Right lobe of liver (tissue), 6 donors: ENCODE measurements at places on chromosomes 12 and 14.

DNA sequence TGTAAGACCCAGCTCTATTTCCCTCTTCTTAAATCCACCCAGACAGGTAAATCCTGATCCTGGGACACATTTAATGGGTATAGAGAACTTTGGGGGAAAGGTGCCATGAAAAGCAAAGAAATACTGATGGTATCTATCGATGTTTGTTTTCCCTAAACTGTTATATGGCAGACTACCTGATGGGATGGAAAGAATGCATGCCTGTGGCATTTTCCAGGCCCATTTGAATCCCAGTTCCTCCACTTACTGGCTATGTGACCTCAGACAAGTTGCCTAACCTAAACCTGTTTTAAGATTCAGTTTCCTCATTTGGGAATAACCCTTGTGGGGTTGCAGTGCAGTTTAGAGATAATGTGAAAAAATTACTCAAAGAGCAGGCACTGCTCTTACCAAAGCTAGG is 404.5 kb downstream of the FUT8 start:
- H3K36me3 ChIP-seq = no peaks in the 10 kb centered on the region
- no peaks in the 10 kb centered on the region for H3K4me1 ChIP-seq
- no peaks in the 10 kb centered on the region for H3K27me3 ChIP-seq
- no peak for DNase-seq
- H3K27ac ChIP-seq = no peak overlapping the region

GRCh38 chr12:104596134-104596799 is 139.5 kb downstream of the CHST11 start:
- H3K4me3 ChIP-seq = no peak overlapping the region
- no peaks in the 10 kb centered on the region for H3K36me3 ChIP-seq
- H3K4me1 ChIP-seq = no peaks in the 10 kb centered on the region

GRCh38 chr12:68310370-68310769 is 21.8 kb downstream of the MDM1 start:
- peaks cover 29% of the 10 kb centered on the region for H3K36me3 ChIP-seq
- no peak overlapping the region for H3K4me3 ChIP-seq
- no peaks in the 10 kb centered on the region for H3K4me1 ChIP-seq
- H3K27ac ChIP-seq = no peak overlapping the region
- H3K27me3 ChIP-seq = no peaks in the 10 kb centered on the region

- no peaks in the 10 kb centered on the region for H3K36me3 ChIP-seq
- no peaks in the 10 kb centered on the region for H3K27me3 ChIP-seq
- H3K4me1 ChIP-seq = no peaks in the 10 kb centered on the region
- no peak overlapping the region for H3K27ac ChIP-seq
- DNase-seq = no peak
- H3K4me3 ChIP-seq = no peak overlapping the region
Observed at GRCh38 chr14:84857571-84857970, 672.4 kb upstream of the FLRT2 start.

DNA sequence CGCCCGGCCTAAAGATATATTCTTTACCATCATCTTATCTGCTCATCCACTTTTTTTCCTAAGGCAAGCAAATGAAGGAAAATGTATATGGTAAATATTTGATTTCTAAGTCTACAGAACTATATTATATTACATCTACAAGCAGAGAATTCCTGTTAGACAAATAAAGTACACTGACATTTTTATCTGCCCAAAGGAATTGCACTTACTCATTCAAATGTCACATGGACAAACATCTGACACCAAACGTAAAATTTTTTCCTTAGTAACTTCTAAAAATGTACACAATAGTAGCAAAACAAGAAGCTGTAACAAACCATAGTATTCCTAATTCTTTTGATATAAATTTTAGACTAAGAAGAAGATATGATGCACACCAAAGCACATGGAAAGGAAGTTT is 51.0 kb downstream of the SPPL3 start:
- H3K4me3 ChIP-seq = no peak overlapping the region
- no peak for DNase-seq
- H3K36me3 ChIP-seq = no peaks in the 10 kb centered on the region
- H3K27me3 ChIP-seq = no peaks in the 10 kb centered on the region
- no peak overlapping the region for H3K27ac ChIP-seq

GRCh38 chr12:94140556-94140955 is 7.8 kb upstream of the PLXNC1 start:
- no peaks in the 10 kb centered on the region for H3K36me3 ChIP-seq
- no peaks in the 10 kb centered on the region for H3K4me1 ChIP-seq
- DNase-seq = no peak
- no peak overlapping the region for H3K4me3 ChIP-seq

DNA sequence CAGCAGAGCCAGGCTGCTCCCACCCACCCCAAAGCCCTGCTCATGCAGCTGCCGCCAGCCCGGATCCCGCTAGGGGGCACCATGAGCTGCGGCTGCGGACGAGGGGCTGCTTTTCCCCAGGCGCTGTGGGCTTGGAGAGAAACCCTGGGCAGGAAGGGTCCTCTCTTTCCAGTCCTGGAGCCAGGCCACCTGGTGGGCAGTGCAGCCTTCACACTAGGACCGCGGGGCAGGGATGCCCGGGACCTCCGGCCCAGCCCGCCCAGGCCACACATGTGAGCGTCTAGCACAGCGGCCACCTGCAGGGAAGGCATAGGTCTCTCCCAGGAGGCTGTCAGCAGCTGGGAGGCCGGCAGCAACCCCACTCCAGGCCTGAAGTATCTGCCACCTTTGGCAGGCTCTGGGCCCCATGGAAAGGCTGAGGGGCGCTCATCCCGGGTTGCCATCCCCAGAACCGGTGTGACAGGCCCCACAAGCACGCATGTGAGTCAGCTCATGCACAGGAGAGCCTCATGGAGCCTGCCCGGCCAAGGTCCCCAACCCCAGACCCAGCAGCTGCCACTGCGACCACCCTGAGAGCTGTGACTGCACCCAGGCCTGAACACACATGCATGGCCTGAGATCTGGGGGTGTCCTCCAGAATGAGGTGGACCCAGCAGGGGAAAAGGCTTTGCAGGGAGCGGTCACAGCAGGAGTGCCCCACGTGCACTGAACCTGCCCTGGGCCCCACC is 280.0 kb upstream of the RTL1 start:
- H3K4me3 ChIP-seq = no peak overlapping the region
- no peaks in the 10 kb centered on the region for H3K27me3 ChIP-seq
- no peaks in the 10 kb centered on the region for H3K36me3 ChIP-seq
- DNase-seq = no peak

DNA sequence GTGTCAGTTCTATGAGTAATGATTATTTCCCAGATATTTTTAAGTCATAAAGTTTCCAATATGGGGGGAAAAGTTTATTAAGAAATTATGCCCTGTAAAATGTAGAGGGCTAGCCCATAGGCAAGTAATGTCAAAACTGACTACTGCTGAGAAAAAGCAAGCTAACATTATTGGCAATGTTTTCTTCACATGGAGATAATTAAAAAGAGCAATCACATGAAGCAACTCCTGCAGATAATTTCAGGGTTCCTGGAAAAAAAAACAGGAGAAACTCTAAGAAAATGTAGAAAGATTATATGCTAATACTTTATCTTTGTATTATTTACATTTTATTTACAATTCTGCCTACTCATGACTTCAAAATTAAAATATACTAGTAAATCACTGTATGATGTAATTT is 39.8 kb downstream of the PPP1R12A start:
- peaks cover 6% of the 10 kb centered on the region for H3K4me1 ChIP-seq
- no peaks in the 10 kb centered on the region for H3K27me3 ChIP-seq
- H3K27ac ChIP-seq = no peak overlapping the region
- no peaks in the 10 kb centered on the region for H3K36me3 ChIP-seq
- DNase-seq = no peak

GRCh38 chr12:164207-164606 is 49.8 kb downstream of the SLC6A12 start:
- no peak overlapping the region for H3K4me3 ChIP-seq
- no peaks in the 10 kb centered on the region for H3K27me3 ChIP-seq
- no peaks in the 10 kb centered on the region for H3K4me1 ChIP-seq
- DNase-seq = peak; percentile 33

GRCh38 chr12:113067987-113068935 is 11.7 kb downstream of the DTX1 start:
- H3K36me3 ChIP-seq = no peaks in the 10 kb centered on the region
- H3K27me3 ChIP-seq = no peaks in the 10 kb centered on the region
- DNase-seq = no peak
- H3K4me3 ChIP-seq = no peak overlapping the region
- H3K27ac ChIP-seq = no peak overlapping the region

- H3K27me3 ChIP-seq = no peaks in the 10 kb centered on the region
- peaks cover 10% of the 10 kb centered on the region for H3K4me1 ChIP-seq
Observed at GRCh38 chr14:69858801-69859200, 20.4 kb upstream of the SMOC1 start.

DNA sequence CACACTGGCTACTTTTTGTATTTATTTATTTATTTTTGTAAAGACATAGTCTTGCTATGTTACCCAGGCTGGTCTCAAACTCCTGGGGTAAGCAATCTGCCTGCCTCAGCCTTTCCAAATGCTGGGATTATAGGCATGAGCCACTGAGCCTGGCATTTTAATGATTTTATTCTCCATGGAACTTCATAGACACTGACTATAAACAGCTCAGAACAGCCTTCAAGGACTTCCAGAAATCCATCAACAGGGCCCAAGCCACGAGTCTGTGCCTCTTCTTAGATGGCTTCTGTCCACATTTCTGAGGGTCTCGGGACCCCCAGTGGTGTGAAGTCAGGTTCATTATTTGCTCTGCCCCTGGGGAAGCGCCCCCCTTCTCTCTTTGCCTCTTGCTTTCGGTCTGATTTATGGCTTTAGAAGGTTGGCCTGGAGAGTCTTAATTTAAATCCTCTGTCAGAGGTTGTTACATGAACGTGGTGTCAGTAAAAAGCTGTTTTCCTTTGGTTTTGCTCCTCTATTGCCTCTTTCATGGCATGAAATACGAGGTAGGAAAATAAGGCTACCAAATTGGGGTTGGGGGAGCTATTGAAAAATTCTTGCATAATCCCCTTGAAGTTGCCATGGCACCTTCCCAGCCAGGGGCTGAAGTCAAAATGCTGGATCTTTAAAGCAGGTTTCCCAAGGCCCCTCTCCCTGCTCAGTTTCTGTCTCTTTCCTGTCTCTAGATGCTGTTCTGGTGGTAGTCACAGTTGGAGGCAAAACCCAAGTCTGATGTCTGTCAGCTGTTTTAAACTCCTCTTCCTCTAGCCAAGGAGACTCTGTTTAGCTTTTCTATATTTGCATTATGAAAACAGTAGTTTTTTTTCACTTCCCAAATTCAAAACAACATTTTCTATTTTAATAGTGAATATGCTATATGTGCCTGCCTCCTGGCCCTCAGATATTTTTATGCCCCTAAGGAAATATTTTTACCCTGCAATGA is 129.4 kb downstream of the SMOC1 start:
- no peaks in the 10 kb centered on the region for H3K4me1 ChIP-seq
- H3K4me3 ChIP-seq = no peak overlapping the region
- no peaks in the 10 kb centered on the region for H3K27me3 ChIP-seq
- no peak overlapping the region for H3K27ac ChIP-seq

- no peaks in the 10 kb centered on the region for H3K4me1 ChIP-seq
- H3K36me3 ChIP-seq = no peaks in the 10 kb centered on the region
- H3K4me3 ChIP-seq = no peak within 1 kb of the TSS
- no peak within 1 kb of the TSS for H3K27ac ChIP-seq
Observed at GRCh38 chr14:23104591-23105347, at the start of gene CIROP. Gene CIROP, minus strand, starts transcription at chr14:23104989. Its CDS starts 69 bp downstream, at chr14:23104920.

DNA sequence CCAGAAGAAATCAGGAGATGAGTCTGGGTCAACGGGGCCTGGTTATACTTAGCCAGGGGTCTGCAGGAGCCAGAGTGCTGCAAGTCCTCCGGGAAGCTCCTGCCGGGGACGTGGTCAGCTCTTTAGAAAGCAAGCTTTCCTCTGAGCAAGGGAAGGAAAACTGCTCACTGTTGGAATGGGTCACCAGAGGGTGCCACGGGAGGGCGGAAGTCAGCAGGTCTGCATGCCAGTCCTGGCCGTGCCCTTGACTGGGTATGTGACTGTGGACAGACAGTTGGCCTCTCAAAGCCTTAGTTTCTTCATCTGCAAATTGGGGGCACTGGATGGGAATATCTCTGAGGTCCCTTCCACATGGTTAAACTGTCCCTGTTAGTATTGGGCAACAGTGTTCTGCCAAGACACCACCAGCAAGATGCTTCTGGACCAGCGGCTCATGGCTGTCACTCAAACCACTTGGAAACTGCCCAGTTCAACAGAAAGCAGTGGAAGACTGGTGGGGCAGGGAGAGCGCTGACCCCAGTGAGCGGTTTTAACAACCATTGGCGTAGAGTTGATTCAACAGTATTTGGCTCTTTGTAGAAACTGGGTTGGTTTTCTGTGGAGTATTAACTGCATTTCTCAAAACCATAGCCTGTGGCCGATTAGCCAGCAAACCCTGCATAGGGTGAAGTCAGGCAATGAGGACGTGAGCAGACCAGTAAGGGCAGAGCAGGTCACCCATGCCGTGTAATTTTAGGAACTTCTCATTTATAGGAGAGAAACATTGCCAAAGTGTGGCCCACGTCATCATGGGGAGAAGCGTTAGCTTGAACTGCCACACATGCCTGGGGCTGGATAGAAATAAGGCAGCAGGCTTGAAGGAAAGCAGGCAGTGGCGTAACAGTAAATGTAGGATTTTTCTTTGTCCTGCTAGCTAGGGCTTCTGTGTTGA is 163.9 kb upstream of the PRMT8 start:
- H3K27me3 ChIP-seq = no peaks in the 10 kb centered on the region
- H3K4me3 ChIP-seq = no peak overlapping the region
- no peak overlapping the region for H3K27ac ChIP-seq
- H3K4me1 ChIP-seq = no peaks in the 10 kb centered on the region

- peaks cover 8% of the 10 kb centered on the region for H3K4me1 ChIP-seq
- no peaks in the 10 kb centered on the region for H3K36me3 ChIP-seq
- H3K4me3 ChIP-seq = no peak overlapping the region
- DNase-seq = no peak
- H3K27me3 ChIP-seq = no peaks in the 10 kb centered on the region
- H3K27ac ChIP-seq = no peak overlapping the region
Observed at GRCh38 chr12:49364989-49365388, 2.3 kb upstream of the SPATS2 start.

GRCh38 chr12:65953631-65954030 is 129.3 kb downstream of the HMGA2 start:
- no peaks in the 10 kb centered on the region for H3K4me1 ChIP-seq
- no peak overlapping the region for H3K27ac ChIP-seq
- H3K4me3 ChIP-seq = no peak overlapping the region
- no peak for DNase-seq
- no peaks in the 10 kb centered on the region for H3K36me3 ChIP-seq

- H3K4me3 ChIP-seq = peak overlapping the region; percentile 48
- peaks cover 39% of the 10 kb centered on the region for H3K4me1 ChIP-seq
- H3K27me3 ChIP-seq = no peaks in the 10 kb centered on the region
- DNase-seq = peak; percentile 44
- H3K27ac ChIP-seq = peak overlapping the region; percentile 80
Observed at GRCh38 chr14:24311837-24312615, 724 bp downstream of the LTB4R start.

GRCh38 chr14:53967606-53968005 is 11.0 kb upstream of the BMP4 start:
- peaks cover 7% of the 10 kb centered on the region for H3K4me1 ChIP-seq
- no peaks in the 10 kb centered on the region for H3K27me3 ChIP-seq
- H3K27ac ChIP-seq = no peak overlapping the region
